ENCODE measurements at places on chromosomes 6 and 20.

DNA sequence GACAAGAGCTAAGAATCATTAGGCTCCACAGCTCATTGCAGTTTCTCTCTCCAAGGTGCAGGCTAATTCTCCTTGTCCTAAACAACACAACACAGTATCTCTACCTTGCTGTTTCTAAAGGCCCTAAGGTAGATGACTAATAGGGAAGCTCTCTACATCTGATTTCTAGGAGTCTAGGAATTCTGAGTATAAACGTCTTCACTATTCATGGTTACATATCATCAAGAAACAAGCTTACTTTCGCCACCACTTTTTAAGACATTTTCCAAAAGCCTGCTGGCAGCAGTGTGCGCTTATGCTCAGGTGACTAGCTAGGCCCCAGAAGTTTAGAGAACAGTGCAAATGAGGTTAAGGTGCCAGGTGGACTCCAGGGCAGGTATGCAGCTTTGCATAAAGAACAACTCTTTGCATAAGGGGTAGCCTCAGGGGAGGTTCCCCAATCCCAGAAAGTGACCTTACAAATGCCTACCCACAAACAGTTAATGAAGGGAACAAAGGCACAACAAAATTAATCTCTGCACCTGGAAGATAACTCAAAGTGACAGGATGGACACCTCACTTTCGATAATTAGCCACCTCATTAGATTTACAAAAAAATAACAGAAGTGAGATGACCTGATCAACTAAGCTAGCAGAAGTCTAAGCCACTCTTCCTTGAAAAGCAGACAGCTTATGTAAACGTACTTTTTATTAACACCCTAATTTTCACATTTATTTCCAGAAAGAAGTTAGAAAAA, 20.1 kb downstream of the B4GALT5 start:
- no peak for DNase-seq

- no peak for DNase-seq
Observed at GRCh38 chr20:57420571-57421252, 29.5 kb downstream of the RBM38 start.

GRCh38 chr20:20824924-20825584, 112.6 kb upstream of the RALGAPA2 start:
- peak; percentile 33 for DNase-seq

DNA sequence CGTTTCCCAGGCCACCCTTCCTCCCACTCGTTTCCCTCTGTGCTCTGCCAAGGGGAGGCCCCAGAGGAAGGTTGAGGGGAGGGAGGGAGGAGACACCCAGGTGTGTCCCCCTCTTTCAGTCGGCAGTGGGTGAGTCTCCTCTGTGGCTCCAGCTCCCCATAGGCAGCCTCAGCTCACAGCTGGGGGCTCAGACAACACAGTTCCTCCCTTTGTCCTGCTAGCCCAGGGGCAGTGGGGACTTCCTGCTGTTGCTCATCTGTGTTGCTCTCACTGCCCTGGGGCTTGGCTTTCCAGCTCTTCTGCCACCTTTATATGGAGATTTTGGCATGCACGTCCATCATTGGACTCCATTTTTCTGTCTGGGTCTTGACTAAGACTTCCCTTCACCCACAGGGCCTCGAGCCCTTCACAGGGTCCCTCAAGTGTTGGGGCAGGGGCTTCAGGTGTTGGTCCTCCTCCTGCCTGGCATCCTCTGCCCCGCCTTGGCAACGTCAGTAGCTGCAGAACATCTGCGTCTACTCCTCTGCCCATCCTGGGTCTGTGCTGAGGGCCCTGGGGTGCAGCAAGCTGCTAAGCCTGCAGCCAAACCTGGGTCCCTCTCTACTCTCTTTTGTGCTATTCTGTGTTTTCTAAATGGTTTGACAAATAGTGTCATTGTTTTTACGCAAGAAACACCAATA, 190.6 kb upstream of the PMEPA1 start:
- no peak for DNase-seq

DNA sequence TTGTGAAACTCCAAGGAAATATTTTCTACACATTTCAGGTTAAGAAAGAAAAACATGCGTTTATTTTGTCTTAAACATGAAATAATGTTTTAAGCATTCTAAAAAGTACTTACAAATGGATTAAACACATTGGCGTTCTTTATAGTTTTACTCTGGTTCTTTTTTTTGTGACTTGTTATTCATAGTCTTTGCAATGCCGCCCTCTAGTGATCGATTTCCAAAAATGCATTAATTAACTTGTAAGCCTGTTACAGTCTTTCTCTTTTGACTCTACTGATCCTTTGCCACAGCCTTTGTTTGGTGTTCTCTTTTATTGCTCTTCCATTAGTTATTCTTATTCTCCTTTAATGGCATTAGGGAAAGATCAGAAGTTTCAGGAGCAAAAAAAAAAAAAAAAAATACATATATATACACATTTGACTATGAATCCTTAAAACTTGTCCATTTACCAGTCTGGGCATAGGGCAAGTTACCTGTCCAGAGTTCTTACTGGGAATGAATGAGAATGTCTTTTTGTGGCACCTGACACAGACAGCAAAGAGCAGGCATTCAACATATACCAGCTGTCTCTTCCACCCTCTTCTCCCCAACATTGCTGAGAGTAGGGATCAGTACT, 59.9 kb downstream of the MACROD2 start:
- DNase-seq, result no peak

- no peak for DNase-seq
Observed at GRCh38 chr6:25769983-25770382, 15.4 kb downstream of the SLC17A4 start.

DNA sequence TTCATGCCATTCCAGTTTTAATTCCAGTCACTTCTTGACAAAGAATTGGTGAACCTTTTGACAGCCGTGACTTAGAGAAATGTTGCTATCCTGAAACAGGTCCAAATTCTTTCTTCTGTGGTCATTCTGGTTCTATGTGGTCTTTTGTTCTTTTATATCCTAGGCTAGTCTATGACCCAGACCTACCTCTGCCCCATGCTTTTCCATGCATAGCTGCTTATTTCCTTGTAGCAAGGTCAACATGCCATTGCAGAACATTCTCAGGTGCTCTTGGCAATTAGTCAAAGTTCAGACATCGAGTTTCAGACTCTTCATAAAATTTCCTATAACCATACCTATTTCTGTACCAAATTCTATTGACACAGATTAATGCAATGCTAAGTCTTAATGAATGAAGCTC, 202.6 kb downstream of the PLCB1 start:
- no peak for DNase-seq

Measured in effector CD4-positive, alpha-beta T cell (primary cell).